ENCODE measurements at places on chromosomes 2 and 18. TPM values are rescaled to one million over a fixed set of nuclear protein-coding genes. Genes with fewer than 3 reads are reported as not detected.

DNA sequence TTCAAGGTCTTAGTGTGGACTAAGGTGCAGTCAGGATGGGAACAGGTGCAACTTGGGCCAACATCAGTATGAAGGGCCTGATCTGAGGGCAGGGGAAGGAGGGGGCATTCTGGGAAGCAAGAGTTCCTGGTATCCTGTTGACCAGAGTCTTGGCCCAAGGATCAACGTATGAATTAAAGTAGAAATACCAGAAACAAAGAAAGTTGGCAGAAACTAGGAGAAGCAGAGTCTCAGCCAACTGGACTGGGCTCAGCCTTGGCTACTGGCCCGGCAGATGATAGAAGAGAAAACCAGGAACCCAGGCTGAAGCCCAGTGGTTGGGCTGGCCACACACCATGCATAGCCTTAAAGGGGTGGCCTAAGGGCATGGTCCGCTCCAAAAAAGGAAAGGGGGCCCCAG is 2.3 kb downstream of the CETN1 start:
- no peak for DNase-seq
- H3K36me3 ChIP-seq, result no peaks in the 10 kb centered on the region
- no peaks in the 10 kb centered on the region for H3K4me1 ChIP-seq

DNA sequence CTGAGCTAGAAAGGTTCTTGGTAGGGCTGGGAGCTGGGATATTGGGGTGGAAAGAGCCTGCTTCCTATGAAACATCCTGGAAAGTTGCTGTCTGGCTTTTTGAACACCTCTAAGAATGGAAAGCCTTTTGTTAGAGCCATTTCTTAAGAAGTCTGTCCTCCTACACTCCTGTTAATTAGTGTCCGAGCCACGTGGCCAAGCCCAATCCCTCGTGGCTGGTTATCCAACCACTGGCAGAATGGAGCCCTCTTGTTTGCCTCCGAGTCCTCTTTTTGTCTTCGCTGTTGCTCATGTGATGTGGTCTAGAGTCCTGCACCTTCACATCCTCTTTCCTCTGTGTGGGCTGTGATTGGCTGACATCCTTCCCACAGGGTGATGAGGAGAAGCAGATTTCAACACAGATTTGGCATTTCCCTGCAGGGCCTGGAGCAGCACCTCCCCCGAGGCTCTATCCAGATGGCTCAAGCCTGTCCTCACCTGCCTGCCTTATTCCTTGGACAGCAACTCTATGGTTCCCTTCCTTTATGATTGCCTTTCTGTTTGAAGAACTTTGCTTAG is 8.2 kb upstream of the TOGARAM2 start:
- H3K27me3 ChIP-seq, result no peaks in the 10 kb centered on the region
- H3K4me1 ChIP-seq, result no peaks in the 10 kb centered on the region
- no peak overlapping the region for H3K27ac ChIP-seq
- no peak overlapping the region for H3K4me3 ChIP-seq

Gene SERPINB3
- not detected for total RNA-seq

Gene TMEM18
- 22.2 TPM for total RNA-seq

All from thyroid gland (tissue), 4 donors.